Ovary (tissue), 10 donors: ENCODE measurements at places on chromosomes 2 and 18. TPM values are rescaled to one million over a fixed set of nuclear protein-coding genes. Genes with fewer than 3 reads are reported as not detected.

Gene METTL4
- total RNA-seq: 4.8 TPM

Gene LYG1
- total RNA-seq: 1.0 TPM

Gene ZSWIM2
- not detected for total RNA-seq

Gene LDLRAD4
- 31.6 TPM for total RNA-seq

Gene PROM2
- 4.0 TPM for total RNA-seq

Gene RAB17
- 9.5 TPM for total RNA-seq

Gene PSD4
- 14.1 TPM for total RNA-seq

Gene LBX2
- 0.22 TPM for total RNA-seq

Gene RETSAT
- total RNA-seq: 13.4 TPM

Gene GRB14
- 6.4 TPM for total RNA-seq

Gene COL3A1
- 300 TPM for total RNA-seq

Gene ACMSD
- total RNA-seq: not detected

DNA sequence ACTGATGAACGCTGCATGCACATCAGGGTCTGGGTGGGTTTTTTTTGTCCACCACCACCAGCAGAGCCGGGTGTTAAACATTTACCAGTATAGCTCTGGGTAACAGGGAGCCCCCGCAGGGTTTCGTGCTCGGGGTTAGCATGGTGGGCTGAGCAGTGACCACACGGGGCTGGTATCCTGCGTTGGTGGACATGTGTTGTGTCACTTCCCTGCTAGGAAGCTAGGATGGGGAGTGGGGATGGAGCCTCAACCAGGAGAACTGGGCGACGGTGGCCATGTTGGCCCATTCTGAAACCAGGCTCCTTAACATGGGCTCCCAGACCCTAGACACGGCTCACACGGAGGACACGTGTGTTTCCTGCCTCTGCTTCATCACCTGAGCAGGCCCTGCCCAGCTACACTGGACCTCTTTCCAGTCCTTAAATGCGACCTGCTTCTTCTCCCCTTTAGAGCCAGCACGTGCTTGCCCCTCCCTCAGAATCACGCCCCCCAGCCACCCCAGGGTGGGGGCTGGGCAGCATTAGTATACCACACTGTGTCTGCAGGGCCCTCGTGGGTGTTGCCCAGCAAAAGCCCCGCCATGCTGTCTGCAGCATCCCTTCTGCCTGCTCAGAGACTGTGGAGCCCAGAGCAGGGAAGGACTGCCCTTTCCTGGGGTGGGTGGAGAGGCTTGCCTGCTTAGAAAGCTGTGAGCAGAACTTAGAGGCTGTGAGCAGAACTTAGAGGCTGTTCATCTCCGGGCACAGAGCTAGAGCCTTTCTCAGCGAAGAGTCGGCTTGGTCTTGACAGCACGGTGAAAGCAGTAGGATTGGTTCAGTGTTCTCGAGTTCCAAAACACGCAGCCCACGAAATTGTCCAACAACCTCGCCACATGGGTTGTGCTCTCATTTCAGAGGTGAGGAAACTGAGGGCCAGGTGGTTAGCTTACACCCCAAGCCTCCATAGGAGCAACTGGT lies 142.1 kb downstream of the KLHL29 start:
- H3K36me3 ChIP-seq: no peaks in the 10 kb centered on the region
- no peaks in the 10 kb centered on the region for H3K27me3 ChIP-seq
- peaks cover 21% of the 10 kb centered on the region for H3K4me1 ChIP-seq
- H3K4me3 ChIP-seq: no peak overlapping the region

DNA sequence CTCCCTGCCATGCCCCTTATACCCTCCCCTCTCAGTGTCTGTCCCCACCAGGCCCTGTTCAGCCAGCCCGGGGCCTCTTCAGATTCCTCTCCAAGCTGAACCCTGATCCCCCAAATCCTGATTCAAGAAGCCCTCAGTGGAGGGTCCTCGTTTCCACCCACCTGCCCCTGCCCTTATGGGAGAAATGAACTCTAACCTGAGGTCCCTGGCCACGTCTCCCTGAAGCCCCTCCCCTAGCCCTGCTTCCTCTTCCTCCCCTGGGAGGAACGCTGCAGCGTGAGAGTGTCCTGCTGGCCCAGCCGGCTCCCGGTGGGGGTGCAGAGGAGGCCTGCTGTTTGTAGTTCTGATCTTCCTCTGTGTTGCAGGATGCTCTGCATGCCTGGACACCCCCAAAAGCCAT lies 56.7 kb upstream of the GLI2 start:
- no peaks in the 10 kb centered on the region for H3K27me3 ChIP-seq
- no peak for DNase-seq
- no peaks in the 10 kb centered on the region for H3K36me3 ChIP-seq
- H3K4me3 ChIP-seq: no peak overlapping the region
- H3K27ac ChIP-seq: no peak overlapping the region

- H3K36me3 ChIP-seq: no peaks in the 10 kb centered on the region
- H3K27me3 ChIP-seq: no peaks in the 10 kb centered on the region
- H3K4me3 ChIP-seq: no peak overlapping the region
- H3K4me1 ChIP-seq: no peaks in the 10 kb centered on the region
- no peak overlapping the region for H3K27ac ChIP-seq
- DNase-seq: no peak
Measured at GRCh38 chr2:107411267-107411666, 415.4 kb upstream of the RGPD4 start.

GRCh38 chr2:17971531-17972125 lies 93.2 kb downstream of the KCNS3 start:
- DNase-seq: no peak
- no peaks in the 10 kb centered on the region for H3K36me3 ChIP-seq
- no peaks in the 10 kb centered on the region for H3K4me1 ChIP-seq
- H3K27me3 ChIP-seq: no peaks in the 10 kb centered on the region
- H3K4me3 ChIP-seq: no peak overlapping the region

DNA sequence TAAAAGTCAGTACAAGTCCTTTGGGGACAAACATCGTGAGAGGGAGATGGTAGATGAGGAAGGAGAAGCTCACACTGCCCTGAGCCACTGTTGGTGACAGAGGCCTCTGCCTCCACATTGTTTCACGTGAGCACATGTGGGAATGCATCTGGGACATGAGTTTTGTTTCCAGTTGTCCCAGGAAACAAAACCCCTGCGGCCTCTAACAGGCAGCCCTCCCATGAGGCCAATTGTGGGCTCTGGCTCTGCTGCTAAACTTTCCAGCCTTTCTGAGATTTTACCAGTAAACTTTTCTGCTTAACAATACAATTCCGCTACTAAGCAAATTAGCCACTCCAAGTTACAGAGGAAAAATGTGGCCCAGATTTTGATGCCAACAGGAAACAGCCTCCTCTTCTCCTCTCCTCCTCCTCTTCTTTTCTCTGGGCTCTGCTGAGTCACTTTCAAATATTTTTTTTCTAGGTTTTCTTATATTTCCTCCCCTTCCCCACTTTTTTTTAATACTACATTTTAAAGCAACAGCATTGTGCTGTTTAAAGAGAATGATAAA lies 23.4 kb upstream of the LRRC30 start:
- no peak overlapping the region for H3K4me3 ChIP-seq
- H3K27ac ChIP-seq: no peak overlapping the region
- peaks cover 2% of the 10 kb centered on the region for H3K4me1 ChIP-seq
- no peaks in the 10 kb centered on the region for H3K36me3 ChIP-seq
- no peak for DNase-seq

DNA sequence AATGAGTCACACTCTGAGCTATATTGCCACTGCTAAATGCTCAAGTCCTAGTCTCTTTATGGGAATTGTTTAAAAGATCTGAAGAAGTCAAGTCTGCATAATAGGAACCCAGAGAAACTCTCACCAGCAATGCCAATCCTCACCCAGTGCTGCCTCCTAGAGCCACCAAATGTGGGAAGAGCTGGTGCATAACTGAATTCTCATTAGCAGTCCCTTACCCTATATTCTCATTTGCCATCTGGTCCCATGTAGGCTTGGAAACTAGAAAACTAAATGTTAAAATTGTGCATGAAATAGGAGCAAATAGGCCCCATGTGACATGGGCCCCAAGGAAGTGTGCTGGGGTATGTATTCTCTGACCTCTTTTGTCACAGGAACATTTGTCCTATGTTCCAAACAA lies 224.4 kb upstream of the SMAD2 start:
- H3K27ac ChIP-seq: no peak overlapping the region
- H3K4me3 ChIP-seq: no peak overlapping the region
- H3K4me1 ChIP-seq: peaks cover 10% of the 10 kb centered on the region
- no peak for DNase-seq

DNA sequence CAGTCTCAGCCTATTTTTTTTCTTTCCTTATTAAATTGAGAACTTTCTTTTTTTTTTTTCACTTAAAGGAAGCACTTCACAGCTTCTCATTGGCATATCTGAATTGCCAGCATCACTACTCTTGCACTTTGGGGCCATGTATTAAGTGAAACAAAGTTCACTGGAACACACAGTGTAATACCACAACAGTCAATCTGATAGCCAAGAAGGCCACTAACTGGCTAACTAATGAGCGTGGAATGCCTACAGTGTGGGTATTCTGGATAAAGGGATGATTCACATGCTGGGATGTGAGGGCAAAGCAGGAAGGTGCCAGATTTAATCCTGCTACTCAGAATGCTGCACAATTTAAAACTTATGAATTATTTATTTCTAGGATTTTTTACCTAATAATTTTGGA lies 11.7 kb upstream of the C18orf63 start:
- H3K27ac ChIP-seq: no peak overlapping the region
- H3K4me3 ChIP-seq: no peak overlapping the region
- no peaks in the 10 kb centered on the region for H3K36me3 ChIP-seq
- no peaks in the 10 kb centered on the region for H3K27me3 ChIP-seq

- no peaks in the 10 kb centered on the region for H3K4me1 ChIP-seq
- no peak overlapping the region for H3K4me3 ChIP-seq
- H3K27me3 ChIP-seq: no peaks in the 10 kb centered on the region
- no peaks in the 10 kb centered on the region for H3K36me3 ChIP-seq
- no peak overlapping the region for H3K27ac ChIP-seq
Measured at GRCh38 chr2:231932985-231933915, 7.1 kb upstream of the NPPC start.

GRCh38 chr2:69589973-69590652 lies 53.4 kb downstream of the AAK1 start:
- no peaks in the 10 kb centered on the region for H3K4me1 ChIP-seq
- DNase-seq: no peak
- no peak overlapping the region for H3K4me3 ChIP-seq
- H3K27me3 ChIP-seq: no peaks in the 10 kb centered on the region

DNA sequence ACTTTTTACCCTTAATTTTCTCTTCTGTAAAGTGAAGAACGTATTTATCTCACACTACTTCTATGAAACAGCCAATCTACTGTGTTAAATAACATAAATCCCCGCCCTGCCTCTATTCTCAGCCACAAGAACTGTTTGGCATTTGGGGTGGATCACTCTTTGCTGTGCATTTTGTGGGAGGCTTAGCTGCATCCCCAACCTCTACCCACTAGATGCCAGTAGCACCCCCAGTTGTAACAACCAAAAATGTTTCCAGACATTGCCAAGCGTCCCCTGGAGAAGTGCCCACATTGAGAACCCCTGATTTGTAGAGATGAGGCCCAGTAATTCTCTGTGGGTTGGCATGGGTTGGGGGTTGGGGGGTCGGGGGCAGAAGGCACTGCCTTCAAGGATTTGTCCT lies 94.7 kb upstream of the BOD1L2 start:
- no peak for DNase-seq
- no peaks in the 10 kb centered on the region for H3K4me1 ChIP-seq

DNA sequence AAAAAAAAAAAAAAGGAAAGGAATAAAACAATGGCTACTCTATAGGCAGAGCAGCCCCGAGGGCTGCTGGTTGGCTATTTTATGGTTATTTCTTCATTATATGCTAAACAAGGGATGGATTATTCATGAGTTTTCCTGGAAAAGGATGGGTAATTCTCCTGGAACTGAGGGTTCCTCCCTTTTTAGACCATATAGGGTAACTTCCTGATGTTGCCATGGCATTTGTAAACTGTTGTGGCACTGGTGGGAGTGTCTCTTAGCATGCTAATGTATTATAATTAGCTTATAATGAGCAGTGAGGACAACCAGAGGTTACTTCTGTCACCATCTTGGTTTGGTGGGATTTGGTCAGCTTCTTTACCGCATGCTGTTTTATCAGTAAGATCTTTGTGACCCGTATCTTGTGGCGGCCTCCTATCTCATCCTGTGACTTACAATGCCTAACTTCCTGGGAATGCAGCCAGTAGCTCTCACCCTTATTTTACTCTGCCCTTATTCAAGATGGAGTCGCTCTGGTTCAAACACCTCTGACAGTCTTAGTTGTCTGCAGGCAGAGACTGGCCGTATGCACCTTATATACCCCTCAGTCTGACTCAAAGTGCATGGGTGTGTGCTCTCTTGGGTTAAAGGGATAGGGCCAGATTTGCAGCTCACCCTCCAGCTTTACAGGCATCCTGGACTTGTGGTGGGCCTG lies 57.7 kb downstream of the HAUS1 start:
- DNase-seq: no peak
- no peak overlapping the region for H3K27ac ChIP-seq
- H3K4me3 ChIP-seq: no peak overlapping the region

DNA sequence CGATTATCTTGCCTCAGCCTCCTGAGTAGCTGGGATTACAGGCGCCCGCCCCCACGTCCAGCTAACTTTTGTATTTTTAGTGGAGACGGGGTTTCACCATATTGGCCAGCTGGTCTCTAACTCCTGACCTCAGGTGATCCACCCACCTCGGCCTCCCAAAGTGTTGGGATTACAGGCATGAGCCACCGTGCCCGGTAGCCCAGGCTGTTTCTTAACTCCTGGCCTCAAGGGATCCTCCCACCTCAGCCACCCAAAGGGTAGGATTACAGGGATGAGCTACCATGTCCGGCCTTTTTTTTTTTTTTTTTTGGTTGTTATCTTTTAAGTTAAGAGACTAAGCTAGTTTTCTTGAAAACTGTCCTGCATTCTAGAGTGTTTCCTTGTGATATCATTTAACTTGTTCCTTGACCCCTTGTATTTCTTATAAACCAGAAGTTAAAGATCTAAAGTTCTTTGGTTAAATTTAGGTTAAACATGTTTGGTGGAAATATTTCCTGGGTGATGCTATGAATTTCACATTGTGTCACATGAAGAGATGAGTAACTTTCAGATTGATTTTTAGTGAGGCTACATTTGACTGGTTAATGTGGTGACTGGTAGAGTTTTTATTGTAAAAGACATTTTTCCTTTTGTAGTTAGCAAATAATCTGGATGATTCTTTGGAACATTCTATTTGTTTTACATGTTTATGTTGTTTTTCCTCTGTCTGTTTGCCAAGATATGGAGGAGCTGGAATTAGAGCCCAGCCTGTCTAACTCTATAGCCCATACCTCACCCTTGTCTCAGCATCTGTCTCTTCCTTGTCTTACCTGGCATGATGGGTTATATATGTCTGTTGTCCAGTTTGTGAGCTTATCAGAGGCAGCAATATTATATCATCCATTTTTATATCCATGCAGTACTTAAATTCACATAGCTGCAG lies 5.2 kb downstream of the NCAPH start:
- no peak overlapping the region for H3K27ac ChIP-seq
- H3K27me3 ChIP-seq: no peaks in the 10 kb centered on the region
- no peaks in the 10 kb centered on the region for H3K36me3 ChIP-seq

- H3K36me3 ChIP-seq: no peaks in the 10 kb centered on the region
- H3K27ac ChIP-seq: no peak overlapping the region
- no peak overlapping the region for H3K4me3 ChIP-seq
- DNase-seq: no peak
- H3K27me3 ChIP-seq: no peaks in the 10 kb centered on the region
Measured at GRCh38 chr2:127379712-127380355, 7.9 kb downstream of the MAP3K2 start.
